ENCODE measurements at places on chromosomes 2 and 18.

DNA sequence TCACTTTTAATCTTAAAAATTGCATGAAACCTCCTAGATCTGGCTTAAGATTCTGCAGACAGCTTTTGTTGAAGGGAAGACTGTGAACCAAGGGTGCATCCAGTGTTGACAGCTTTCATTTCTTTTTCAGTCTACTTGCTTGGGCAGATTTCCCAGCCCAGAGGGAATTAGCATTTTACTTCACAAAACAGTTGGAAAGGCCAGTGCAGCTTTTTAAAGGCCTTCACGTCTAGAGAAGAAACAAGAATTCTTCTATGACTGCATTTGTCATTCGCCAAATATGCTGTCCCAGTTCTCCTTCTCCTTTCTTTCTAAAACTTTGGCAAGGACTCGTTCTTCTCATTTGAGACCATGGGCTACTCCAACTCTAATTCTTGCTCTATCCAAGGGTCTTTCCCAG is 17.4 kb downstream of the NTSR2 start:
- DNase-seq, result no peak

DNA sequence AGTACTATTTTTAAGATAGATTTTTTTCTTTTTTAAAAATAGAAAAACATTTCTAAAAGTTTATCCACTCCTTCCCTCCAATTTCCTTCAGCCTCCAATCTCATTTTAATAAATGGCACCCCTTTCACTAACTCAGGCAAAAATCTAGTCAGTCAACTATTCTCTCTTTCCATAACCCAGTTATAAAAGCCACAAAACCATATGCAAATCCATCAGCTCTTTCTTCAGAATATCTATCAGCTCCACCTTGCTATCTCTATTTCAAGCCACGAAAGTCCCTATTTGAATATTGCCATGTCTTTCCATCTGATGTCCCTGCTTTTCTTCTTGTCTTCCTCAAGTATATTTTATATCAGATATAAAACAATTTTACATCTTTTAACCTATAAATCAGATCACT is 397.1 kb downstream of the ERBB4 start:
- no peak for DNase-seq

DNA sequence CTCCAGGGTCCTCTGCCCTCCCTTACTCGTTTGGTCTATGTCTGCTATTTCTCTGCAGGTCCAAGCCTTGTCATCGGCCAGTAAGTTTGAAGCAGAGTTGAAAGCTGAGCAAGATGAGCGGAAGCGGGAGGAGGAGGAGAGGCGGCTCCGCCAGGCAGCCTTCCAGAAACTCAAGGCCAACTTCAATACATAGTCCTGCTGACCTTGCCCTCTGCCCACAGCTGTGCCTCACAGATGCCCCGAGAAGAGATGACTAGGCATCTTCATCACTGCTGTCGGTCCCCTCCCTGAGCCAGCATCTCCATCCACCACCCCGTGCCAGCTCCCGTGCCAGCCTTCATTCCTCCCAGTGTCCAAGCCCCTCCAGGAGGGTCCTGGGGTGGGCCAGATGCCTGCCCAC is 15.6 kb upstream of the GIGYF2 start:
- no peak for DNase-seq

DNA sequence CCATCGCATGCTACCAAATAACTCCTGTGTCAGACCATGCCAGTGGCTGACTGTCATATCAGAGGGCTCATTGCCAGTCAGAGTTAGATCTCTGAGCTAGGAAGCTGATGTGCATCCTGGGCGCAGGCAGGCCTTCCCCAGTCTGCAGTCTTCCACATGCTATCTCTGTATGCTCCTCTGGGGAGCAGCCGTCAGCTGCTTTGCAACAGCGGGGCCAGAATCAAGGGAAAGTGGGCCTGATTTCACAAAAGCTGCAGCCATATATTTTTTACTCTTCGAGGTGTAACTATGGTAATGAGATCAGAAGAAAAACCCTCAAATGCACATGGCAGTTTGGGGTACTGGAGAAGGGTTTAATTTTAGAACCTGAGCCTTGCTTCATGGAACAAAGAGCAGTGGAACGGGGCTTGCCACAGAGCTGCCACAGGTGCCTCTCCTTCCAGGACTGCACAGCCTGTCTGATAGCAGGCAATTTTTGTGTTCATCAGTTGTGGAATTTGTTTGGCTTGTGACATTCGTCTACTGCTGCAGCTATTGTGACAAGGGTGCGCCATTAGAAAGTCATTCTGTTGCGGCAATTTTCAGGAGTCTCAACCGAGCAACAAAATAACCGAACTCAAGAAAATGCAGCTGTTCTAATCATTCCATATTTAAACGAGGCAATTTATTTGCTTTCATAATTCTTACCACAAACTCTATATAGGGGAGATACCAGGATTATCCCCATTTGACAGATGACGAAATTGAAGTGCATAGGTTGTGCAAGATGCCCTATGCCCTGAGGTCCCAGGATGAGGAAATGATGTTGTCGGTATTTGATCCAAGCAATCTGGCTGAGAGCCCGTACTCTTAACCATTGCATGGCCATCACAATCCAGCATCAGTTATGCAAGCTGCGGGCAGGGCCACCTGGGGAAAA is 109.6 kb upstream of the CYRIA start:
- DNase-seq, result no peak

DNA sequence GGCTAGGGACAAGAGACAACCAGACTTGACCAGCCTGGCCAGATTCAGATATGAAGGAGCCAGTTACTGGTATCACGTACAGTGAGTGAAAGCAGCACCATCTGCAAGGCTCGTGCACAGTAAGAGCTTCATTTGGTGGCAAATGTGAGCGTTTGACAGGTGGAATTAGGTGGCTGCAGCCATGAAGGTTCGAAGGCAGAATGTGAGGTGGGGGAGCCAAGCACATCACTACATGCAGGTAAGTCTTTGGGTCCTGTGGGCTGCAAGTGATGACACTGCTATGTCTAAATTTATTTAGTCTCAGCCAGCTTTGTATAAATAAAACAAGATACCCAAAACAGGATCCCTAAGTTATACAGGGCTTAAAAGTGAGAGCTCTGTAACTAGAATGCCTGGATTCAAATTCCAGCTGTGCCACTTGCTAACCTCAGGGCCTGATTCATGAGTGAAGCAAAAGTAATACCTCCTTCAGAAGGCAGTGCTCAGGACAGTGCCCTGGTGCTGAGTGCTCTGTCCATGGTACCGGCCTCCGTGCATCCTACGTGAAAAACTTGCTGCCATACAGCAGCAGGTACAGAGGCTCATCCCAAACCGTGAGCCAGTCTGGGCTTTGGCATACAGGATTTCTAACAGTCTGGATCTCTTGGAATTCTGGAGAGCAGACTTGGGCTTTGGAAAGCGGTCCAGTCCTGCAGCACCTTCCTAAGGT is 18.6 kb downstream of the DDX18 start:
- DNase-seq, result no peak

GRCh38 chr2:127573298-127573697 is 37.8 kb downstream of the MYO7B start:
- no peak for DNase-seq

DNA sequence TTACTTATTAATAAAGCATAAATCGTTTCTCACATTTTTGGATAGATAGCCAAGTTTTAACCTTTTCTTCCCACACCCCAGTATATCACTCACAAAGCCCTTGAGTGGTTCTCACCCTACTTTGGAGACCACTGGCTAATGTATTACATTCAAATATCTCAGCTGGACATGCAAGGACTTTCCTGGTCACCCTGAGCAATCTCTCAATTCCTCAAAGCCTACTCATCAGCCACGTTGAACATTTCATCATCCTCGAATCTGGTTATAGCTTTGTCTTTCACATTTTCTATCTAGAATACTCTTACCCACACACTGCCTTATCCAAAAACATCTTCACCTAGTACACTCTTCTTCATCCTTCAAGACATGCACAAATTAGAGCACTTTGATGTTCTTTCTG is 71.1 kb upstream of the MAPRE2 start:
- DNase-seq, result no peak

GRCh38 chr2:190379249-190379964 is 28.7 kb upstream of the MFSD6 start:
- no peak for DNase-seq

- DNase-seq, result no peak
Measured at GRCh38 chr18:37516361-37516853, 49.2 kb downstream of the CELF4 start.

- no peak for DNase-seq
Measured at GRCh38 chr2:108813732-108814131, 27.2 kb downstream of the CCDC138 start.

GRCh38 chr18:6414118-6414722 is 491 bp downstream of the L3MBTL4 start:
- DNase-seq, result no peak

- no peak for DNase-seq
Measured at GRCh38 chr2:18651842-18652774, 62.7 kb upstream of the NT5C1B start.

- DNase-seq, result no peak
Measured at GRCh38 chr2:195600778-195601177, 56.2 kb upstream of the SLC39A10 start.

DNA sequence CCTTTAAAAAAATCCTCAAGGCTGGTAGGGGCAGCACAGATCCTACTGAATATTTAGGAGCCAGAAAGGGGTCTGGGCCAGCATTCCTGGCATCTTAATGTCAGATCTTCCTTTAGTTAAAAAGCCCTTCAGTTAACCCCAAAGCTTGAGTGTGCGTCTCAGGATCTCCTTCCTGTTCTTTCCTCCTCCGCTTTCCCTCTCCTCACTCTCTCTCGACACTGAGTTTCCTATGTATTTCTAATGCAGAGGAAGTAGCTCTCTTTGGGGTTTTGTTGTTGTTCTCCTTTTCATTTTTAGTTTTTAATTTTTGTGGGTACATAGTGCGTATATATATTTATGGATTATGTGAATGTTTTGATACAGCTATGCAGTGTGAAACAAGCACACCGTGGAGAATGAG is 109.9 kb upstream of the COPS8 start:
- no peak for DNase-seq

DNA sequence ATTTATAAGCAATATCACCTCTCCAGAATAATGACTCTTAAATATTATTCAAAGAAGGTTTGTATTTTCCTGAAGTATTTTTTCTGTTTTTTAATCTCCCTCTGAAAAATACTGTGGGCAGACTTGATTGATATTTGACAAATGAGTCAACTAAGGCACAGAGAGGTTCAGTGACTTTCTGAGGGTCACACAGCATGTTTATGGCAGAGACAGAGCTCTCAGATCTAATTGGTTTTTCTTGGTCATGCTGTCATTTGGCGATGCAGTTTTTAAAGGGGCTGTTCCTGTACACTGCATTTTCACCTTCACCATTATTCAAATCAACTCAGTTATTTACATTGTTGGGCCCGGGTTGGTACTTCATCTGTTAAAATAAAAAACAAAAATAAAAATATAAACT is 264.3 kb downstream of the LRRTM1 start:
- DNase-seq, result no peak

- DNase-seq, result no peak
Measured at GRCh38 chr2:189570570-189571031, 10.0 kb downstream of the SLC40A1 start.

- DNase-seq, result no peak
Measured at GRCh38 chr2:110993557-110994231, 127.0 kb upstream of the BCL2L11 start.

DNA sequence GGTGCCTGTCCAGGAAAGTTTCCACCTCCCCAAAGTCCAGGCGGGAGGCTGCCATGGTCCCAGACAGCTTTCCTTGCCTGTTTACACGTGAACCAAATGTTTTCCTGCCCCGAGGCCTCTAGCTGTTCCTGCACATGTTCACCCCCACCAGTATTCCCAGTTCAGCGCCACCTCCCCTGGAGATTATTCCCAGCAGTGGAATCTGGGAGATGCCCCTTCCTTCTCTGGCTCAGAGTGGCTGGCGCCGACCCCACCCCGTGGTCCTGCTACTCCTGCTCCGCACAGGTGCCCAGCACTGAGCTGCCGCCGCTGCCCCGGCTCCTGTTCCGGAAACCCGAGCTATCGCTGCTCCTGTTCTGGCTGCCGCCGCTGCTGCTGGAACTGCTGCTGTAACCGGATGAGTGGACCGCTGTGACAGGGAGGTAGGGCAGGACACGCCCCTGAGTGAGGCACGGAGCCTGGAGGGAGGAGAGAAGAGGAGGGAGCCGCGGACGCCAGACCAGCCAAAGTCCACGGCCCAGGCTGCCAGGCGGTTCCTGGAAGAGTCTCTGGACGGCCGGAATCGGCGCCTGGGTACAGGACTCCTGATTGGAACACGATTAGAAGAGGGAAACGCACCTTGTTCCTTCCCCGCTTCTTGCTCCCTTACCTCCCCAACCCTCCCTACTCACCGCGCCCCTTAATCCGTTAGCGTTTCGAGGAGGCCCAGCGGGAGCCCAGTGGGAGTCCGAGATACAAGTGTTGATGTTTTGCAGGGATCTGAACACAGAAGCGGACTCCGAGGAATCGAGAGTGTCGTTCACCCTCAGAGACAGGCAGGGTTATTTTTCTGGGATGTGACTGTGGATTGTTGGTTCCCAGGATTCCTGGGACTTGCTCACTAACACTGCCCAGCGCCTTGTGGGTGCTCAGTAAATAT is at the start of gene PDE11A:
Gene PDE11A, minus strand, starts transcription at position 395 of the 919 bp plus-strand sequence. Its CDS starts 340 bp downstream, at position 55.
- DNase-seq, result no peak

- DNase-seq, result no peak
Measured at GRCh38 chr2:207823865-207824264, 54.2 kb upstream of the FZD5 start.

DNA sequence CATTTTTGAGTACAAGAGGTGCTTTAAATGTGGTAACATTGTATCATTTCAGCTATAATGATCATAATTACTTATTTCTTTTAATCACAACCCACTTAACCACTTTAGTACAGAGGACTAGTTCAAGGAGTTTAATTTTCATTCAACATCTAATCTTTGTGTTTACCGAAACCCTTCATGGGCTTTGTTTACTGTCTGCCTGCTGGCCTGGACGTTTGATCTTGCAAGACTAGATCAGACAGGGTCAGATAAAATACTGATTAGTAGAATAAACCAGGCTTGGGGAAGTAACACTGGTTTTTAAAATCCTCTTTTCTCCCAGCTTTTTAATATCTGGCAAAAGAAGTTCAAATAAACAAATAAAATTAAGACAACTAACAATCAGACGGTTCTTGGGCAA is 93.6 kb downstream of the SATB2 start:
- DNase-seq, result no peak

GRCh38 chr18:13363359-13363758 is 144.8 kb downstream of the LDLRAD4 start:
- DNase-seq, result no peak

DNA sequence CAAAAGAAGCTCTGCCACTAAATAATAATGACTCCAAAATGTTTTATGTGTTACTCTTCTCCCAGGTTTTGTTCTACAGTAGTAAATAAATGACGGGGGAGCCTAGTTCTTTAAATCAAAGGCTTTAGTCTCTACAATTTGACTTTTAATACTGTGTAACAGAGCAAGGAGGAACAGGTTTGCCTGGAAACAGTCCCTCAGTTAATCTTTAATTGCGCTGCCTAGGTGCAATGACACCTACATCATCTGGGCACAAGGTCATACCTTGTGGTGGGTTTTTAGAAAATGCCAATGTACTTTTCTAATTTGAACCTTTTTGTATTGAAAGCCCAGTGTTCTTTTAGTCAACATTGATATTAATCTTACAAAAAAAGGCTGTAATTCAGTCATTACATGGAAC is 287.3 kb upstream of the SETBP1 start:
- no peak for DNase-seq

- no peak for DNase-seq
Measured at GRCh38 chr2:16101196-16101595, 160.8 kb downstream of the MYCN start.

Data from activated naive CD4-positive, alpha-beta T cell (primary cell).